Left kidney (tissue), 8 donors: ENCODE measurements at places on chromosomes 5 and 9.

DNA sequence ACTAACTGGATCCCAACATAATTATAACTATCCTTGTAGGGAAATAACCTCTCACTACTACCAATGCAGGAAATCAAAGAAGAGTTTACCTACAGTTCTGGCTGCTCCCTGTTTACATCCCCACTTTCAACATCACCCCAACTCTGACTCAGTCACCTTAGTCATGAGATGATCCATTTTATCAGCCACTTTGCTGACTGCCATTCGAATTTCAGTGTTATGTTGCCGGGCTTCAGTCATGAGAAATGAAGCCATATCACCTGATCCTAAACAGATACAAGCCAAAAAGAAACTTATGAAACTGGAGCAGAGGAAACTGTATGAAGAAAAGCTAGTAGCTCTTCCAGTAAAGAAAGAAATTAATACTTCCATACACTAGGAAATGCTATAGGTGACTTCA, 33.7 kb downstream of the SLC31A2 start:
- DNase-seq = no peak

DNA sequence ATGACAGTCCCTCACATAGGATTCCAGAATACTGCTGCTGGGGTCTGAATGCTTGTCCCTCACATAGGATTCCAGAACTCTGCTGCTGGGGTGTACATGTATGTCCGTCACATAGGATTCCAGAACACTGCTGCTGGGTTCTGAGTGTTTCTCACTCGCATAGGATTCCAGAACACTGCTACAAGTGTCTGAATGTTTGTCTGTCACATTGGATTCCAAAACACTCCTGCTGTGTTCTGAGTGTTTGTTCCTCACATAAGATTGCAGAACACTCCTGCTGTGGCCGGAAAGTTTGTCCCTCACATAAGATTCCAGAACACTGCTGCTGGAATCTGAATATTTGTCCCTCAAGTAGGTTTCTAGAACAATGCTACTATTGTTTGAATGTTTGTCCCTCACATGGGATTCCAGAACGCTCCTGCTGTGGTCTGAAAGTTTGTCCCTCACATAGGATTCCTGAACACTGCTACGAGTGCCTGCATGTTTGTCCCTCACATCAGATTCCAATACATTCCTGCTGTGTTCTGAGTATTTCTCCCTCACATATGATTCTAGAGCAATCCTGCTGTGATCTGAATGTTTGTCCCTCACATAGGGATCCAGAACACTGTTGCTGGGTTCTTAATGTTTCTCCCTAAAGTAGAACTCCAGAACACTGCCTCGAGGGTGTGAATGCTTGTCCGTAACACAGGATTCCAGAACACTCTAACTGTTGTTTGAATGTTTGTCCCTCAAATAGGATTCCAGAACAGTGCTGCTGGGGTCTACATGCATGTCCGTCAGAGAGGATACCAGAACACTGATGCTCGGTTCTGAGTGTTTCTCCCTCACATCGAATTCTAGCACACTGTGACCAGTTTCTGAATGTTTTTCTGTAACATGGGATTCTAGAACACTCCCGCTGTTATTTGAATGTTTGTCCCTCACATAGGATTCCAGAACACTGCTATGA, 200.4 kb downstream of the FOXD4L6 start:
- DNase-seq = no peak

DNA sequence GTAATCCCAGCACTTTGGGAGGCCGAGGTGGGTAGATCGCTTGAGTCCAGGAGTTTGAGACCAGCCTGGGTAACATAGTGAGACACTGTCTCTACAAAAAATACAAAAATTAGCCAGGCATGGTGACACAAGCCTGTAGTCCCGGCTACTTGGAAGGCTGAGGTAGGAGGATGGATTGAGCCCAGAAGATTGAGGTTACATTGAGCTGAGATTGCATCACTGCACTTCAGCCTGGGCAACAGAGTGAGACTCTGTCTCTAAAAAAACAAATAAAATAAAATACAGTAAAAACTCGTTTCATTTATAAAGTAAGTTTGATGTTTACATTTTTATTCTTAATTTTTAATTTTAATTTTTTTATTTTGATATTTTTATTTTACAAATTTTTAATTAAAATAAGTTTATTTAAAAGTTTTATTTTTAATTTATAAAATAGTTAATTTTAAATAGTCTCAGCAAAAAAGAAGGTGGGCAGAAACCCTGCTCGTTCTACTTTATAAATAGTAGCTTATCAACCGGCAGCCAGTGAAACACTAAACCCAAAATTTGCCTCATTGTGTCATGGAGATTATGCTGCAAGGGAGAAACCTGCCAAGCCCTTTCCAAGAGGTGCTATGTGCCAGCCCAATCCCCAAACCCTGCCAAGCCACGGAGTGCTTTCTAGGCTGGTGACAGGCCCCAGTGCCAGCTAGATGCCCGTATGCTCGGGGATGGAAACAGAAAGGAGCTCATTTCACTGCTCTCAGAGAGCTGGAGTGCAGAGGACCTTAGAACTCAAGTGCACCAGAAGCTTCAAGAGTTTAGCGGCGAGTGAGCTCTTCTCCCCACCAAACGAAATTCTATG, 38.9 kb downstream of the SERINC5 start:
- DNase-seq = no peak

- DNase-seq = no peak
Measured at GRCh38 chr9:126975327-126976220, 61.0 kb downstream of the RALGPS1 start.

GRCh38 chr9:92122800-92123199, 7.6 kb upstream of the SPTLC1 start:
- DNase-seq = no peak

- DNase-seq = no peak
Measured at GRCh38 chr5:29023541-29023940, 1985.2 kb upstream of the CDH9 start.

GRCh38 chr5:131423056-131423455, 159.2 kb downstream of the CDC42SE2 start:
- no peak for DNase-seq

DNA sequence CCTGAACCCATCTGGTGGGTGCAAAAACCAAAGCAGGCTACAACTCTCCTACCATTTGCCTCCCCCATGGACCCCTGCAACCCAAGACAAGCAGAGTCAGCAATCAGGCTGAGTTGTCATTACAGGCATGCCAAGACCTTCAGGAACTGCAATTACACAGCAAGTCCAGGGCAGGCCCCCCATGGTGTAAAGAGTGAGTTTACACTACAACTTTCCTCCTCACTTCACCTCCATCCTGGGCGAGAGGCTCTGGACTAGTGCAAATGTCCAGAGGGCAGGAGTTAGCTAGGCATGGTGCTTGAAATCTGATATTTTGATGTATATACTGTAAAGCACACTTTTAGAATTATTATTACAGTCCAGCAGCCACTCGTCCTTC, 7.0 kb upstream of the P4HA2 start:
- no peak for DNase-seq

DNA sequence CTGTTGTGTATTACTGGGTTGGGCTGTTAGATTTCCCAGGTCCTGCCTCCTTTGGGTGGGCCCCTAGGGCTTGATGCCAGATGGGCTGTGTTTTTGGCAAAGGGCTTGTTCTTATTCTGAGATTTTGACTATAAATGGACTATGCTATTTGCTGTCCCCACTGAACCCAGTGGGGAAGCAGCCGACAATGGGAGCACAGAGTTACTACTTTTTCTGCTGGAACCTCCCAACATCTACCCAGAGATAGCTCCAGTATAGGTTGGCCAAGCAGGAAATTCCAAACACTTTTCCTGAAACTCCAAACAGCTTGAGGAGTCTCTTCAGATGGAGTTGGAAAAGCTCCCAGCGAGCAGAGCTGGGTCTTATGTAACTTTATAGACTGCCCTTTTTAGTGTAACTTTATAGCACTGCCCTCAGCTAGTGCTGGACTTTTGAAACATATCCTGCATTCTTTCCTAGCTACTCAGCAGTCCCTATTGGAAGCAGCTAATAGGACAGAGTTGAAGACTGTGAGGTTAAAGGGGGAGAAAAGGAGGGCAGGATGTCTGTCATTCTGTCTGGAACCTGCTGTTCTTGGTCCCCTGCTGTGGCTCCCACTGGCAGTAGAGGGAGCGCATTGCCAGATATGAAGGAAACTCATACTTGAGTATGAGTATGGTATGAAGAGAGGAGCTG, 21.0 kb downstream of the RUSC2 start:
- DNase-seq = peak; percentile 62

- DNase-seq = no peak
Measured at GRCh38 chr9:107612136-107612535, 122.6 kb upstream of the KLF4 start.

- DNase-seq = no peak
Measured at GRCh38 chr9:84310883-84311282, 29.7 kb downstream of the SLC28A3 start.

DNA sequence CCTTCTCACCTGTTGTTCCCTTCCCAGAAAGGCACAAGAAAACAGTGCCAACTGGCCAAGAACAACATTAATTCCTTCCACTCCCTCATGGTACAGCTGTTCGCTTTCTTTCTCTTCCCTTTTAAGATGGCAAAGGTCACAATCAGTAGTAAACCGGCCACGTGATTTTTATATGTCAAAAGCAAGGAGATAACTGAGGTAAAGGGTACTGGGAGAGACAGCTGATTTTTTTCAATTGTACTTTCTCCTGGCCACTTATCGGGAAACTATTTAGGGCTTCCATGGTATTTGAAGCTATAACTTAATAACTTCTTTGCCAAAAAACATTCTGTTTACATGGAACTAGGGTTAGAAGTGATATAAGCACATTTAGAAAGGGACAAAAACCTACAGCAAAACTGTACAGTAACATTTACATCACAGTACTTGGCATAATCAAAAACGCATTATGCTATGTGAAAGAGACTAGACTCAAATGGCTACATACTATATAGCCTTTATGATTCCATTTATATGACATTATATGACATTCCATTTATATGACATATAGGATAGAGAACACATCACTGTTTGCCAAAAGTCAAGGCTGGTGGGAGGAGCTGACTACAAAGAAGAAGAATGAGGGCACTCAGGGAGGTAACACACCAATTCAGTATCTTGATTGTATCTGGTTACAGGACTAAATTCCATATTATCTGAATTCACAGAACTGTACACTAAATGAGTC, 24.8 kb downstream of the PLPP1 start:
- DNase-seq = no peak

DNA sequence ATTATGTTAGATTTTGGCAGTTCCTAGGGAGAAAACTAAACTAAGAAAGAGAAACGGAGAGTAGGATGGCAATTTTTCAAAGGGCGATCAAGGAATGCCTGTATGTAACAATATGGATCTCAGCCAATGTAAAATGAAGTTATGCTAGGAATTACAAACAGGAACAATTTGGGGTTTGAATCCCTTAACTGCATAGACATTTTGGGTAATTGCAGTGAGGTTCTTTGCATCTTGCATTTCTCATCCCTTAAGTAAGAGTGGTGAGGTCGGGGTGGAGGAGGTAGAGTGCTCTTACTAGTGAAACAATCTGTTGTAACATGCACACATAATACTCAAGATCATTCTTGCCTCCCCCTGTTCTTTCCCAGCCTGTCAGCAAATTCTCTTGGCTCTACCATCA, 137.6 kb downstream of the NPR3 start:
- DNase-seq = no peak

GRCh38 chr9:74573640-74574191, 76.6 kb downstream of the RORB start:
- DNase-seq = no peak

DNA sequence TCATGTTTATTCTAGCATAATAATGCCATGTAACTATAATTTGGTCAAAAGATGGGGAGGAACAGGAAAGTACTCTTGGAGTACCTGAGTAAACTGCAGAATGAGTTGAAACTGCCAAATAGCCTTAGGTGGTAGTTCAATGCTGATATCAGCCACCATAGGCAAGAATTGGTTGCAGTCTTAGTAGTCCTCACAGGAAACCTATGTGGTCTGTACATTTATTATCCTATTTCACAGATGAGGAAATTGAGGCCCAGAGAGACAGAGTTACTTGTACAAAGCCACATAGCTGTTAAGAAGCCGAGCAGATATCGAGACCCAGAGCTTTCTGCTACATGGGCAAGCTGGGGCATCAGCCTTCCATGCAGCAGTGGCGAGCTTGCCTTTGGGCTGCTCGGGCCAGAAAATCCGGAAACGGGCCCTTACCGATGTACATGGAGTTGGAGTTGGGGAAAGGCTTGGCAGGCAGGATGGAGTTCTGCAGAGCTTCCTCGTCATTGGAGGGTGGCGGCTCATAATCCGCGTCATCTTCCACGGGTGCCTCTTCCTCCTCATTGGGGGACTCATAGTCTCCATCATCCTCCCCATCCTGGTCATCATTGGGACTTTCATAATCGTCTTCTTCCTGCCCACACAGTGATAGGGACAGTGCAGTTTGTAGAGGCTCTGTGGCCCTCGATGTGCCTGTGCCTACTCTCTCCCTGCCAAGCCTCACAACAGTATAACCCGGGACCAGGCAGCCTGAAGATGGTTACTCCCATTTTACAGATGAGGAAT, 27.1 kb downstream of the LCP2 start:
- no peak for DNase-seq

- no peak for DNase-seq
Measured at GRCh38 chr9:109463924-109464625, 34.0 kb downstream of the PTPN3 start.

DNA sequence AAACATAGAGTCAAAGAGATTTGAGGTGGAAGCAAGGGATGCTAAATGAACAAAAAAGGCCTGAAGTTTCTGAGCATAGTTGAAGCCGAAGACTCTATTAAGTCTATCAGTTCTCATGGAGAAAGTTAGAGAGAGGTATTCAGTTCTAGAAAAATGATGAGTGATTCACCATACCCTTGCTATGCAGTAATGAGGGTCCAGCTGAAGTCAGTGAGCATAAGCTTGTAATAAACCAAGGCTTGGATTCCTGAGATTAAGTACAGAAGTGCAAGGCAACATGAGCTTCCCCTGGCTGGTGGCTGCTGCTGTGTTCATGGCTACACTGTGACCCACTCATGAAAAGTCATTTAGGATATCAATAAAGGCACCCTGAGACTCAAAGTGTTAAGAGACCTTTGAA, 129.7 kb upstream of the MTAP start:
- DNase-seq = no peak

GRCh38 chr9:97039514-97039860, 545 bp upstream of the CTSV start:
- DNase-seq = no peak

GRCh38 chr9:109590966-109591365, 92.9 kb upstream of the PTPN3 start:
- no peak for DNase-seq

- DNase-seq = no peak
Measured at GRCh38 chr5:113232221-113232620, 202.6 kb downstream of the TSSK1B start.

- no peak for DNase-seq
Measured at GRCh38 chr9:90778746-90779145, 22.9 kb upstream of the SYK start.

GRCh38 chr5:6118691-6119090, 259.7 kb downstream of the MED10 start:
- no peak for DNase-seq

GRCh38 chr5:58394339-58394738, 65.5 kb downstream of the PLK2 start:
- DNase-seq = no peak
